ENCODE measurements at places on chromosomes 7 and 10.
A peak's percentile ranks its signal among the peaks of the same experiment; 100 is the strongest.

DNA sequence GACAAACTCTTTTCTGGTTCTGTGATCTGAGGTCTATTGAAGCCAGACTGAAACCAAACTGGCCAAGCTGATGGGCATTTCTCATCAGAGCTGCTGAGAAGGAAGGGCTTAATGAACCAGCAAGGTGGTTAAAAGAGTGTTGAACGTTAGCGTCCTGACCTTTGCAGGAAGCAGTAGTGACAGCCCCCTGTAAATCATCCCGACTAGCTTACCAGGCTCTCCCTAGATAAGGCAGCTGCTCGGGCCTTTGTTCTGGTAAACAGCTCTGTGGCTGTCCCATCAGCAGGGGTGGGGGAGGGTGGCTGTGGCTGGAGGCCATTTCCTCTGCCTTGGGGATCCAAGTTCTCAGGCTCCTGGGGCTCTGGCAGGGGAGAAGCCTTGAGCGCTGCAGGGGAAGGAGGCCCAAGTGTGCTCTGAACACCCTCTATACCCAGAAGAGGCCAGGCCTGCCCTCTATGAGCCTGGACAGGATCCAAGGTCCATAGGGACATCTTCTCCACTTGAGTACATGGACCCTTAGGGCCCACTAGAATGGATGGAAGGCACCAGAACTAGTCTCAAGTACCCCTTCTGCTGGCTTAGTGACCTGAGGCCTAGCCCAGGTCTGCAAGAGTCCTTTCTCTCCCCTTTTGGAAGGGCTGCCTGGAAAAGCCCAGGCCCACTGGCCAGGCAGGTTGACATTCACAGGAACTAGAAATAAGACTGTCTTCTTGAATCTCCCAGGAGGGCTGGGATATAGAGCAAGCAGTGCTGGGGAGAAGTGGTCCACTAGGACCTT, 134.6 kb downstream of the ARHGAP22 start:
- no peaks in the 10 kb centered on the region for H3K27me3 ChIP-seq
- peak overlapping the region; percentile 100 for H3K27ac ChIP-seq
- DNase-seq = peak; percentile 99

DNA sequence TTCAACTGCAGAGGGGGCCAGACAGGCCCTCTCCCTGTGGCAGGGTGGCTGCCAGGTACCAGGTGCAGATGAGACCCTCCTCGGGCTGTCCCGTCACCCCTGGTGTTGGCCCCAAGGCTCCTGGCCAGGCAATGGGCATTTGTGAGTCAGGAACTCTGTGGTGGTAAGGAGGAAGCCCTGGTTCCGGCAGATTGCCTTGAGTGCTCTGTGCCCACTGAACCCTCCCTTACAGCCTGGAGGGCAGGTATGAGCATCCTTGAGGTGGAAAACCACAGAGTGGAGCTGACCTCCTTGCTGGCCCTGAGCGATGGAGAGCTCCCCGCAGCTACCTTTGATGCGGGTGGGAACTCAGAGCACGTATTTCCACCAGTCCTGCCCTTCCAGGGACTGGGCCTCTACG, 2.0 kb downstream of the PAOX start:
- no peak for DNase-seq
- H3K27me3 ChIP-seq = no peaks in the 10 kb centered on the region
- H3K4me3 ChIP-seq = no peak overlapping the region
- no peaks in the 10 kb centered on the region for H3K36me3 ChIP-seq
- peaks cover 37% of the 10 kb centered on the region for H3K4me1 ChIP-seq

- H3K27ac ChIP-seq = no peak overlapping the region
- no peak for DNase-seq
- H3K36me3 ChIP-seq = no peaks in the 10 kb centered on the region
- no peak overlapping the region for H3K4me3 ChIP-seq
- peaks cover 85% of the 10 kb centered on the region for H3K27me3 ChIP-seq
Observed at GRCh38 chr7:155467846-155468784, 10.2 kb downstream of the EN2 start.

DNA sequence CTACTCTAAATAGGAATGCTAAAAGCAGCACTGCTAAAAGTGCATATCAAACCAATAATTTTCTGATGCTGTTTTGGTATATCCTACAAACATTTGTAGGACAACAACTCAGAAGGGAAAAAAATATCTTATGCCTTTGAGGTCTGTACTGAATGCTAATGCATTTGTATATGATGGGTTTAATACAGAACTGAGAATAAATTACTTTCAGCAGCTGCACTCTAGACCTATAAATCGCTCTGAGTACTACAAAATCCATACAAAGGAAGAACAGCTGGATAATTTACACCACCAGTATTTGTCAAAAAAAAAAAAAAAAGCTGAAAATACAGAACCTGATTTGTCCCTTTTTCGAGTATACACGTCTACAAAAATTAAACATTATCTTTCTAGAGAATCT, 344.0 kb downstream of the LRRTM3 start:
- H3K36me3 ChIP-seq = no peaks in the 10 kb centered on the region
- DNase-seq = no peak
- H3K27ac ChIP-seq = no peak overlapping the region
- H3K4me3 ChIP-seq = no peak overlapping the region

GRCh38 chr10:10350050-10350449, 667.6 kb upstream of the CELF2 start:
- no peak overlapping the region for H3K4me3 ChIP-seq
- no peak for DNase-seq
- H3K27ac ChIP-seq = no peak overlapping the region
- no peaks in the 10 kb centered on the region for H3K36me3 ChIP-seq
- no peaks in the 10 kb centered on the region for H3K27me3 ChIP-seq

- no peaks in the 10 kb centered on the region for H3K4me1 ChIP-seq
- H3K27ac ChIP-seq = no peak overlapping the region
- no peaks in the 10 kb centered on the region for H3K27me3 ChIP-seq
- no peak for DNase-seq
- H3K36me3 ChIP-seq = peaks cover 77% of the 10 kb centered on the region
Observed at GRCh38 chr10:117312430-117312829, 62.8 kb downstream of the PDZD8 start.

All from K562 (cell line).